RCC 7860 (cell line): ENCODE measurements at places on chromosomes 2 and 18.

- DNase-seq = peak; percentile 45
Observed at GRCh38 chr2:42047488-42048298, at the start of gene PKDCC. Gene PKDCC (plus strand): TSS chr2:42048021. CDS start chr2:42048200, 179 bp downstream.

- DNase-seq = no peak
Observed at GRCh38 chr2:58710795-58711279, 469.7 kb upstream of the FANCL start.

- DNase-seq = no peak
Observed at GRCh38 chr2:213429516-213429915, 145.3 kb downstream of the SPAG16 start.

DNA sequence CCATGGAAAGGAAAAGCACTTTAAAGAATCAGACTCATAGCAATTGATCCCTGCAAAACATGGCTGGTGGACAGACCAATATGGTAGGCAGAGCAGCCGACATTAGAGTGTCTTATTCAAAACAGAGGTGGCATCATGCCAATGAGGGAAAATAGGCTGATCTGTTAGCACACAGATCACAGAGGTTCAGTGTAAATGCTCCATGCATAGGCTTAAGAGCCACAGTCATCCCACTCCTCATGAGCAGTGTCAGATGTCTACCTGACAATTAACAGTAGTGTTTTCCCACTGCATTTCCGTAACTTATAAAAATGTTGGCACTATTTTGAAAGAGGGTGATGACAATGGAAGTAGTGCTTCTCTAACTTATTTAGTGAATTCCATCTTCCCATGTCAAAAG, 86.7 kb downstream of the SPATS2L start:
- DNase-seq = no peak

DNA sequence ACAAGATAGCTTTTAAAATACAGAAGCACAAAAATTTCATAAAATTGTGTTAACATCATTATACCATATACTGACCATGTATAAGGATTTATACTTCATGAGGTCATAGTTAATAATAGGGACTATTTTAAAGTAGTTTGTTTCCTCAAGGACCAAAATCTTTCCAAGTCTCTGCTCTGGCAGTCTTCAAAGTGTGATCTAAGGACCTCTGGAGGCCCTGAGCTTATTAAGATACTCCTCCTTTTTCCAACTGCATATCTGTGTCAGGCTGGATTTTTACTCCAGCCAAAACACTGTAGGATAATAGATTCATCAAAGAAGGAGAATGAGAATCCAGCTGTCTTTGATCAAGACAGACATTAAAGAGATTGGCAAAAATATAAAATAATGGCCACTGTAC, 1.7 kb upstream of the SCYGR2 start:
- DNase-seq = no peak

DNA sequence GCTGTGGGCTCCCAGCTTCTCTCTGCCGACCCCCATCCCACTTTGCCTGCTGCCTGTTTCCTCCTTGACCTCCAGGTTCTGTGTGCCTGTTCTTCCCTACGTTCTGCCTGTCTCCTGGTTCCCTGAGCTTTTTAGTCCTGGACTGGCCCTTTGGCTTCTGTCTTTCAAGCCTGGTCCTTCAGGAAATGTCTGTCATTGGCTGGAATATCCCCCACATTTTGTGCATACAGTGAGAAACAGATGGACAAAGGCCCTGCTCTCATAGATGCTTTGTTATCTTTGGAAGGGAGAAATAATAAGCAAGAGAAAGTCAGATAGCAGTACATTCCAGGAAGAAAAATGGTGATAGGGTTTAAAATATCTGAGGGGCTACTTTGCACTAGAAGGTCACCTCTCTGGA, 5.7 kb downstream of the MGAT5 start:
- DNase-seq = no peak

DNA sequence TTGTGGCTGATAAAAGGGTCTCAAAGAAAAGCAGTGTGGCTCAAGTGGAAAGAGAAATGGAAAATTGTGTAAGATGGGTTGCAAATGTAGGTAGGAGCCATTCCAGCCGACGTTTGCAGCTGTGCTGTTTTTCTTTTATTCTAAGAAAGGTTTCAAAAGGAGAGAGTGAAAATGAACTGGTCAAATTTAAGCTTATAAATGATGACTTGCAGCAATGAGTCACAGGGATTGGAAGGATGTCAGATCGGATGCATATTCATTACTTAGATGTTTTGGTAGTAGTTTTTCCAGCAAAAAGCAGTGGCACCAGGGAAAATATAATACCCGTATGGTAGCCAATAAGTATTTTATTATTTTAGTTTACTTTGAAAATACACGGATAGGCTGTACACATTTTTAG, 79.1 kb downstream of the LRRTM4 start:
- no peak for DNase-seq

GRCh38 chr2:163771596-163771995, 35.8 kb upstream of the FIGN start:
- peak; percentile 94 for DNase-seq

DNA sequence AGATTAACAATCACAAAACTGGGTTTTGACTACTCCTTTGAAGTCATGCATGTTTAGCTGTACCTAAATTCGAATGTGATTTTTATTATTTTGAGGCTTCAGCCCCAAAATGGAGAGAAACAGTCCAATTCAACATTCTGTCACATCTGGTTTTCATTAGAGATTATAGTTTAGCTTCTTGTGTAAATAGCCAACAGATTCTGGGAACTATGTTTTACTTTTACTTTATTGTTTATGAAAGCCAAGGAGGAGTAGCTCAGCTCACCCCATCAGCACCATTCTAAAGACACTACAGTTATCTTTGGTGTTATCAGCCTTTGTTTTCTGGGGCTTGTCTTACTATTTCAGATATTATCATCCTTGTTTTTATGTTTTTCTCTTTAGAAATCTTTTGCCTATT, 465.0 kb upstream of the CWC22 start:
- no peak for DNase-seq

DNA sequence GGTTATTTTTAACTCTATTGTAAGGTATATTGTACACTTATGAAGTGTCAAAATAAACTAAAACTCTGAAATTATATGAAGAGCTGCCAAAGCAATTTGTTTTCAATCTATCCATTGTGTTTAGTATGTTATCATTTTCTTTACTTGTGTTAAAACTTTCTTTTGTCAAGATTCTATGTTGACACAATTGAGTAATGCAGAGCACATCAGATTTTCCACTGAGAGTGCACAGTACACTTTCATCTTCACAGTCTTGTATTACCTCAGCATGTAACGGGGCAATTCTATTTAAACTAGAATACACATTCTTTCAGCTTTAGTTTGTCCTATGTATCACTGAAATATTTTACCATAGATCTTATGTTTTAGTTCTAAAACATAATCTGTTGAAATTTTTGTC, 304.4 kb upstream of the ZC3H15 start:
- no peak for DNase-seq

GRCh38 chr2:235966932-235967757, 201.0 kb downstream of the GBX2 start:
- DNase-seq = no peak

DNA sequence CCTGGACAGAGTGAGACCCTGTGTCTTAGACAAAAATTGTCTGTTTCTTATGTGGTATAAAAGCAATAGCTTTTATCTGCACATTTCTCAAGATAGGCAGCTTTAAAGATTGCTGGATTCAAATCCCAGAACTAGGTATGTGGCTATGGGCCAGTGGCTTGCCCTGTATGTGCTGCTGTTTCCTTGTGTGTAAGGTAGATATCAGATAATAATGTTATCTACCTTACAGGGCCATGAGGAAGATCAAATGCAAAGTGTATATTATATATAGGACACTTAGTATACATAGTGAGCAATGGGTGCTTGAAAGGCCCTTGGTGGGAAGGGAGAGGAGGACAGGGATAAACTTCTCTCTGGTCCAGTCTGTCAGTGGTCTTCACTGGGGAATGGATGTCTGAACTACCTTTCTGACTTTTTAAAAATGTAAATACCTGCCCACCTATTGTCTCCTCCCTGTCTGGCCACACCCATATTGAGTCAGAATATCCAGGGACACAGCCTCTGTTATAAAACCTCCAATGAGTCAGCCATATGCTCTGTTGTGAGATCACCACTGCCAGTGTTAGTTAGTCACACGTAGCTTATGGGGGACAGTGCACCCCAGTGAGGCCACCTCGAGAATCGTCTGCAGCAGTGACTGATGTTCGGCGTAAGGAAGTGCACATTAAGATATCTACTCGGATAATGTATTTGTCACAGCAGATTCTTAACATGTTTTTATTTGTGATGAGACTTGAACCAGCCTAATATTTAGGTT, 383.4 kb downstream of the PTPRM start:
- DNase-seq = peak; percentile 74

DNA sequence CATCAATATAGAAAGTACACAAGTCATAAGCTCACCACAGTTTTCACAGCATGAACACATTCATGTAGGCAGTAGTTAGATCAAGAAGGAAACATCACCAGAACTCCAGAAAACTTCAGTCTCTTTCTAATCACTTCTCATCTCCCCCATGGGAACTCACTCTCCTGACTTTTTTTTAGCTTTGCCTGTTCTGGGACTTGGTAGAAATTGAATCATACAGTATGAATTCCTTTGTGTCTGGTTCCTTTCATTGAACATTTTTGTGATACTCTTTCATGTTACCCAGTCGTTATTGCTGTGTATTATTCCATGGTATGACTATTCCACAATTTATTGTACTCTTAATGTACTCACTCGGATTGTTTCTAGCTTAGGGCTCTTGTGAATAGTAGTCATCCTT, 160.2 kb downstream of the TAF4B start:
- no peak for DNase-seq

- DNase-seq = peak; percentile 97
Observed at GRCh38 chr2:9675415-9676351, 44.9 kb upstream of the YWHAQ start.

DNA sequence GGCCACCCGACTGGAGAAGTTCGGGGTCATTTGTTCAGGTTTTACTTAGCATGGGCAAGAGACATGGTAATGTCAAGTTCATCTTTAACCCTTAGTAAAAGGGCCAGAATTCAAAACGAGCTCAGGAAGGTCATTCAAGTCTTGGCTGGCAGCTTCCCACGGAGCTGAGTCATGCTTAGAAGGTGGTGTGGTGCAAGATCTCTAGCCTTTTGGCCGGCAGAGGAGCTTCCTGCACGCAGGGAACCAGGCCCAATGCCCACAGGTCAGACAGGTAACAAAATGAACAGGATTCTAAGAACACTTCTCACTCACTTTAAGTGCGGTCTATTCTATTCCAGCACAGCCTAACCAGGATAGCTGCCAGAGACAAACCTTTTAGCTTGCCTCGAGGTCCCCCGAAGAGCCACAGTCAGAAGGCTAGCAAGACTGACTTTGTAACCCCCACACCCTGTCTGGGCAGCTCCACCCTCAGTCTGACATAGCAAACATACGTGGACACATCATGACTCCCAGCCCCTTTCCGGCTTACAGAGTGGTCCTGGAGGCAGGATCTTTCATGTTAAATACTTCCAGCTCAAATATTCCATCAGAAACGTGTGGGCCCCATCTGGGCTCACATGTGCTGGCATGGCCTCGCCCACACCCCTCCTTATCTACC, 292.7 kb downstream of the BCL11A start:
- no peak for DNase-seq

DNA sequence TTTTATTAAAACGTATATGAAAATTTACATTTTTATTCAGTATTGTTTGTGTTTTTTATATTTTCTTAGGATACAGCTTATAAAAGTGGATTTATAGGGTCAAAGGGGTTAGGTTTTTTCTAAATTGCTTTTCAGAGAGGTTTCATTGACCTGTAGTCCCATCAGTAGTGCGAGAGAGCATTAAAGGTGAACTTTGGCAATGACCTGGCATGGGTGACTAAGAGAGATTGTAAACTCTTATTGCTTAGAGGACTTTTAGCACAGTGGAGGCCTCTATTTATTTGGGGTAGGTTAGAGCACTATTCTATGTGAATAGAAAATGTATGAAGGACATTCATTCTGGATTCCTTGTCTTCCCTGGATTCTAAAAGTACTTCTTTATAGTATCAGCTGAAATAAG, 16.0 kb upstream of the TNP1 start:
- DNase-seq = no peak

DNA sequence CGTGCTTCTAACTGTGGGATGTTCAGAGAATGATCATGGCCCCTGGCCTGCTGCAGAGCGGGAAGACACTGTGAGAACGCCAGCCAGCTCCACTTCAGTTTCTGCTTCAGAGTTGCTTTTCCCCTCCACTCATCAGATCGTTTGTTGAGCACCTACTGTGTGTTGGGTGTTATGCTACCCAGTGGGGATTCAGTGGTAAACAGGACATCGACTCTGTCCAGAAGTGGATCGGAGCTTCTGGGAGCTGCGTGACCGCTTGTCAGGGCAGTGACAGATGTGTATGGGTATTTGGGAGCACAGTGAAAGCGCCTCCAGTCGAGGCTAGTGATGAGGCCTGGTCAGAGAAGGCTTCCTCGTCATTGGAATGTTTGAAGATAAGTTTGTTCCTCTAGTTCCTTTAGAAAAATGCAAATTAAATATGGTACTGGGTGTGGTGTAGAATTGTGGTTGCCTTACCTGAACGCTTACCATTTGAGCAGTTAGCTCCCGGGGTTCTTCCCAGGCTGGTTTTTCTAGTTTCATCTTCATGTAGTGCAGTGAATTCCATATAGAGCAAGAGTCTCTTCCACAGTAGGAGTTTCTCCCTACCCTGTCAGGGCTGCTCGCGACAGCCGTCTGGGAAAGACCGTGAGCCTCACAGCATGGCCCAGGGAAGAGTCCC, 2.8 kb downstream of the RAB12 start:
- DNase-seq = no peak
